ENCODE measurements at places on chromosomes 3 and 15.

- DNase-seq = no peak
These were observed 39.0 kb downstream of the CHDH start for GRCh38 chr3:53807117-53807810.

DNA sequence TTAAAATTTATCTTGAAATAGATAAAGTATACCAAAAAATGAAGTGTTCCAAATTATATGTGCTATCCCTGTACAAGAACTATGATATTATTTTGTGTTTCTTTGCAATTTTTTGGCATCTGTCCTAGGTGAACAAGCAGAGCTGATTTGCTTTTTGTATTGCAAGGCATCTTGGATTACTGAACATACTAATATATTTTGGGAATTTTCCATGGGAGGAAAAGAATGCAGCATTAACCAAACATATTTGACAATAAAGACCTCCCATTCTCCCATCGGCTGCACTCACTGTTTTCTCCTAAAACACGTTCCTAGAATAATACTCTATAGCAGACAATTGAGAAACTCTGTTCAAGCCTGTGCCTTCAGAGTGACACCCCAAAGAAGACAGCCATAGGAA, 265.1 kb upstream of the ALCAM start:
- no peak for DNase-seq

DNA sequence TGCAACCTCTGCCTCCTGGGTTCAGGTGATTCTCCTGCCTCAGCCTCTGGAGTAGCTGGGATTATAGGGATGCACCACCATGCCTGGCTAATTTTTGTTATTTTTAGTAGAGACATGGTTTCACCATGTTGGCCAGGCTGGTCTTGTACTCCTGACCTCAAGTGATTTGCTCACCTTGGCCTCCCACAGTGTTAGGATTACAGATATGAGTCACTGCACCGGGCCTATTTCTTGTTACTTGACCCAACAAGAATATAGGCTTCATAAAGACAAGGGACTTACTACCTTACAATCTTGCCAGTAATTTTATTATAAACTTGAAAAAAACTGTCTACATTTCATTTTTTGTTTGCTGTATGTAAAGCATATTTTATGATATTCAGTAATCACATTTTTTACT, 21.4 kb upstream of the ZBTB47 start:
- no peak for DNase-seq

GRCh38 chr3:51670053-51670822, 814 bp upstream of the TEX264 start:
- DNase-seq = no peak
